ENCODE measurements at places on chromosomes 6 and 20.

- DNase-seq: no peak
Observed at GRCh38 chr6:101263596-101263995, 129.9 kb upstream of the GRIK2 start.

DNA sequence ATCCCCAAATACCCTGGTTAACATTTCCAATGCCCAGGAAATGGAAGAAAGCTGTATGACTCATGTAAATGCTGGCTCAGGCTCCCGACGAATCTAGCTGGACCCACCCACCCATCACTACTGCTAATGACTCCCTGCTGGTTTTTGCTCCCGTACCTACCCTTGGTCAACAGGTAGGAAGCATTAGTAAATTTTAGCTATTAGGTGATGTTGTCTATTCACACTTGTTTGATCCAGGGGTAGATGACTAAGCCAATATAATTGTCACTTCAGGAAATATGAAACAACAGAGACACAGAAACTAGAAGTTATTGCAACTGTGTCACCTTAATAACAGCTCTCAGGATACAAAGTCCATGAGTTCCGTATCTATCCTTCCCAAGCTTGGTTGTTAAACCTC lies 94.4 kb upstream of the BEND6 start:
- no peak for DNase-seq

GRCh38 chr6:127539272-127539671 lies 20.1 kb upstream of the MTCL3 start:
- no peak for DNase-seq

DNA sequence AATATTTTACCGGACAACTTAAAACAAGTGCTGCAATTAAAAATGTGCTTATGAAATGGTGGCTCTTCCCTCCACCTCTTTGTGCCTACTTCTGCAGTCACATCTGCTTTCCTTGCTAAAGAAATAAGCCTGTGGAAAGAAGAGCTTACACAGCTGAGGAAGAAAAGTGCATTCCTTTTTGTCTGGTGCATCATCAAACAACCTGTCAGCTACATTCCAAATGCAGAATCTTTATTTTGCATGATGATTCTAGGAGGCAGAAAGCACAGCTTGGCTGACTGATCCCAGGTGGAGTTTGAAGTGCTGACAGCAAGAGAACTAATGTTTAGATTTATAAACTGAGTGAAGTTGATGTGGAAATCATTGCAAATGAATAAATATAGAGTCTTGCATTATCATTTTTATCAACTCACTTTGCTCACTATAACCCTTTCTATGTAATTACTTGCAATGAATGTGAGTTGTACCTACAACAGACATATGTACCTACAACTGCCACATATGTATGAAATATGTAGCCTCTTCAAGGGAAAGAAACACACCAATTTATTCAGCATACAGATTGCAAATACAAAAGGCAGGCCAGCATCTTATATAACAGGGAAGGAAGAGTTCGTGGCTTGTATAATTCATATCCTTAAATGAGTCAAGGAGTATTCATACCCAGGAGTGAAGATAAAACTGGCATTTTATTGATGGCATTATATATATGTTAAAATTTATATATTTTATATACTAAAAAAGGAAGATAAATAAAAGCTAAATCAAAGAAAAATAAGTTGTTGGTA lies 223.4 kb upstream of the MCHR2 start:
- no peak for DNase-seq

GRCh38 chr6:134060491-134061106 lies 8.2 kb upstream of the SLC2A12 start:
- DNase-seq: no peak

DNA sequence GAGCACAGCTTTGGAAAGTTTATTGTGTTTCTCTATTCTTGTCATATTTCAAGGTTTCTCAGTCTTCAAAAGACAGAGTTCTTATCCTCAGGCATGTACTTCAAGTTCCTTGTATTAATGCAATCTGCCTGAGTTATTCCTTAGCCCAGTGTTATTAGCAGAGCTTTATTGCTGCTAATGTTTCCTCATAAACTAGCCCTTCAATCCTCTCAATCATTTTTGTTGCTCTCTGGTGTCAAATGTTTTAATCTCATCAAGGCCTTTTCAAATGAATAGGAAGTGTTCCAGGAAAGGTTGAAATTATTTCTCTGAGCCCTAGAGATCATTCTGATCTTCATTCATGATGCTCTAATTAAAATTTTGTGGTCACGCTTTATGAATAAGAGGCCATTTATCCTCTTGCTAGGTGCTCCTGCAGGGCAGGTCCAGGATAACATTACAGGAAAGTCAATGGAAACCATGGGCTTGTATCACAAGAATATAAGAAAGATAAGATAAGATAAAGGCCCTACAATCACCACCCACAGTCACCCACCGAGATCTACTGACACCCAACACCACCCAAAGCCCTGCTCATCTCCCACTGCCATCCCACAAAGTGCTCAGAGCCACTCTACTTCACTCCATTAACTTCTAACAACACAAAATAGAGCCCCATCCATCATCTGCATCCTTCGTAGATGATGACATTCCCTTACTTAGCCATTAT lies 125.9 kb downstream of the COL9A1 start:
- no peak for DNase-seq

DNA sequence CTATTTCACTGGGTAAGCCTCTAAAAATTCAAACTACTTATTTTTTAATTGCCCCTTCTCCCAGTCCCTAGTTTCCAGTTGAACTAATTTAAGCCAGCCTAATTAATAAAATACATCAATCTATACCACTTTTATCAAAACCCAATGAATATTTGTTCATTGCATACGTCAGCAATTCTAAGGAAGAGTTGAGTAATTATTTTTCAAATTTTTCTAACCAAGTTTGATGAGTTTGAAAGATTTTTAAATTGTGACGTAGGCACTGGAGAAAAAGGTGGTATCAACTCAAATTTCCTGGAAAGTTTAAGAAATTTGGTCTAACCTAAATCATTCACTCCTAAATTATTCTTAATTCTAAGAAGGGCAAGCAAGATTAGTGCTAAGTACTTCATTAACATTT lies 35.7 kb downstream of the COL21A1 start:
- DNase-seq: no peak

DNA sequence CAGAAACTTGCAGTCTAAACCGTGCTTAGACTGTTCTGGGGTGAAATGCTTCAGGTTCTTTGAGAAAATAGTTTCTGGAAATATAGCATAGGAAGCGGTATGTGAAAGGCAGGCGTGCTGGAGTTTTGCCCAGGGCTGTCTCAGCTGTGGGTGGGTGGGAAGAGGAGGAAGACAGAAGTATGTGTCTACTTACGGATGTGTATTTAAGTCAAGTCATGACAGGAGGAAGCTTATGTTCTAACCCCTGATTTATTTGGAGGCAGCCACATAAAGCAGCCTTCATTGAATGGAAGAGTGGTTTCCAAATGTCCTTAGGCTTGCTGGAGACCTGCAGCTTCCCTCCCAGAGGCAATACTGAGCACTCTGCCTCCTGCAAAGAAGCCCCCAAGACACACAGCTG lies 345.8 kb upstream of the PRND start:
- DNase-seq: no peak

- no peak for DNase-seq
Observed at GRCh38 chr6:88238901-88239300, 72.8 kb upstream of the CNR1 start.

DNA sequence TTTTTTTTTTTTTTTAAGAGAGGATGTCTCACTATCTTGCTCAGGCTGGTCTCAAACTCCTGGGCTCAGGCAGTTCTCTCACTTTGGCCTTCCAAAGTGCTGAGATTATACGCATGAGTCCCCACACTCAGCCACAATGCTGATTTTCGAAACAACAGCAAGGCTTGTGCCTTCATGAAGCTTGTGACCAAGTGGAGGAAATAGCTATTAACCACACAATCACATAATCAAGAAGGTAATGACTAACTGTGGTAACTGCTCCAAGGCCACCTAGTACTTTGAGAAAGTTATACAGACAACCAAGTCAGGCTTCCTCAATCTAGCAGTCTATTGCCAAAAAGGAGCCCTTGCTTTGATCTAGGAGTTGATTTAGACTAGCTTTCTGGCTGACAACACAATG lies 46.3 kb downstream of the SOD2 start:
- no peak for DNase-seq

- no peak for DNase-seq
Observed at GRCh38 chr20:48622421-48622820, 205.4 kb downstream of the PREX1 start.

GRCh38 chr20:38932457-38933120 lies 6.4 kb downstream of the FAM83D start:
- no peak for DNase-seq

GRCh38 chr6:45951321-45952167 lies 64.1 kb downstream of the CLIC5 start:
- no peak for DNase-seq

Measured in activated effector memory CD4-positive, alpha-beta T cell treated with Interleukin-2 at 50 U/mL for 16 hours (primary cell).